ENCODE measurements at places on chromosomes 2 and 18.
A peak's percentile ranks its signal among the peaks of the same experiment; 100 is the strongest.

GRCh38 chr18:57921708-57922107 lies 118.6 kb upstream of the ATP8B1 start:
- no peak for DNase-seq

DNA sequence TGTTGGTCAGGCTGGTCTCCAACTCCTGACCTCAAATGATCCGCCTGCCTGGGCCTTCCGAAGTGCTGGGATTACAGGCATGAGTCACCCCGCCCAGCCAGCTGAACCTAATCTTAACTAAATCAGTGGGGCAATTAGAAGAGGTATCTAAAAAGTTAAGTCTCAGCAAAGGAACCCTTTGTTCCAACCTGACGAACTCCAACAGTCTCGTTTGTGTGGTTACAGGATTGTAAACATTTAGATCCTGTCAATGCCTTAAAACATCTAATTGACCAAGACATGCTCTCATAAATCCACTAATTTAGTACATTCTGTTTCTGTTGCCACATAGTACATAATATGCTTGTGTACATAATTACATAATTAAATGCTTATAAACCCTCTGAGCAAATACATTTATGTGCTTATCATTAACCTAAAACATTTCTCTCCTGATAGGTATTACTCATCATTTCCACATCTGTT lies 31.1 kb upstream of the STK39 start:
- DNase-seq = peak; percentile 27

- DNase-seq = no peak
Measured at GRCh38 chr2:191634791-191635190, 43.1 kb upstream of the NABP1 start.

DNA sequence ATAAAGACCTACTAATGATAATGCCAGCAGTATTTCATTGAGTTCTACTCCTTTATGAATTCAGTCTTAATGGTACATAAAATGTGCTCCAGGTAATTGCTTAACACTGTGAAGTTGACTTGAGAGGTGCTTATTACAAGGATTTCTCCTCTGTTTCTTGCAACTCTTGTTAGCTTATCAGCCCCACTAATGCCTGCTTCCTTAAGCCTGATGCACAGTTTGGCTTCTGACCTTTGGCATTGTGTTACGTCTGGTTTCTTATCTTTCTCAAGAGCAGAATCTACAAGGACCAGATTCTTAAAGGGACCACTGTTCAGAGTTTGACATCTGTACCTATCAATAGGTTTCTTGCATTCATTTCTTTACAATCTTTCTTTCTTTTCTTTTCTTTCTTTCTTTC lies 223.9 kb upstream of the CWC22 start:
- no peak for DNase-seq

GRCh38 chr2:207014424-207014823 lies 75.1 kb downstream of the CPO start:
- no peak for DNase-seq

GRCh38 chr18:3238742-3239141 lies 8.9 kb upstream of the MYL12A start:
- no peak for DNase-seq

- DNase-seq = no peak
Measured at GRCh38 chr18:46411191-46411828, 245.7 kb downstream of the LOXHD1 start.

GRCh38 chr2:69717861-69718273 lies 24.1 kb upstream of the ANXA4 start:
- DNase-seq = no peak

DNA sequence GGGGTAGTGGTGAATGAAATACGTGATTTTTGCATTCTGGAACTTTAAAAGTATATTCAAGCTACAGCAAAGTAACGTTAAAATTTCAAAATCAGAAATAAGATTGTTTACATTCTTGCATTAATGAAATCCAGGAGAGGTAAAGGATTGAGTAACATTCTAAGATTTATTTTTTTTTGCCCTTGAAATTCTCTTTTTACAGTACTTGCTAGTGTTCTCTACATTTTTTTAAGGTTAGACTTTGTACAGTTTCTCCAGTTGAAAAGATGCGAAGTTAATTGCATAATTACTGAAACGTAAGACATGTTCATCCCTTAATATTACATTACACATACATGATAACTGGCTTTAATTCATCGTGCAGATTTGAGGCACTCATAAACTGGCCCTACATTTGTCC lies 74.5 kb downstream of the ACTR3 start:
- DNase-seq = no peak

GRCh38 chr2:209875270-209875669 lies 103.6 kb downstream of the UNC80 start:
- DNase-seq = no peak

DNA sequence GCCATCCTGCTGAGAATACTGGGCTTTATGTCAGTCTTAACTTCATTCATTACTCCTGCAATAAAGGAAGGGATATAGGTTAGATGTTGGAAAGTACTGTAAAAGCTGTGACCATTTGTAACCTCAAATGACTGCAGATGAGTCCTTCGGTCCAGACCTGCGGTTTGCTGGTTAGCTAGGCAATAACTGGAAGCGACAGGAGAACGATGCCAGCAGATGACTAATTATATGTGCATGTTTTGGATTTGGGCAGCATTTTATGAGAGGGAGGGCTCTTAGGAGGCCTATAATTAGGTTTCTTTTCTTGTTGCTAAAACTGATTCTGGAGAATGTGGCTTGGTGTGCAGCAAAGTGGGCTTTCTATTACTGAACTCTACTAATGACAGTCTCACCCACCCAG lies 205.6 kb downstream of the TMEM182 start:
- DNase-seq = peak; percentile 40

DNA sequence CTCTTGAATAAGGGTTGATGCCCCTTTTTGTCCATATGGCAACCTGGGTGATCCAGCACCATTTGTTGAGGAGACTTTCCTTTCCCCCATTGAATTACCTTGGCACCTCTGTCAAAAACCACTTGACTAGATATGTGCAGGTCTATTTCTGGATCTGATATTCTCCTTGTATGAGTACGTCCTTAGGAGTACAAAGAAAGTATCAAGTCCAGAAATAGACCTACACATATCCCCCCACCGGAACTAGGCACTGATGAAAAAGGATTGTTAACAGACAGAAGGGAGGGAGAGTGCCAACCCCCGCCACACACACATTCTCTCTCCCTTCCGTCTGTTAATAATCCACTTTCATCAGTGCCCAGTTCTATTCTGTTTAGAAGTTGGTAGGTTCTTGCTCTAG lies 225.0 kb downstream of the TMEM163 start:
- no peak for DNase-seq

GRCh38 chr2:195959341-195959740 lies 109.3 kb downstream of the DNAH7 start:
- no peak for DNase-seq

- no peak for DNase-seq
Measured at GRCh38 chr2:63840081-63840784, 1.5 kb upstream of the UGP2 start.

- DNase-seq = no peak
Measured at GRCh38 chr2:27689424-27689823, 25.7 kb downstream of the SLC4A1AP start.

DNA sequence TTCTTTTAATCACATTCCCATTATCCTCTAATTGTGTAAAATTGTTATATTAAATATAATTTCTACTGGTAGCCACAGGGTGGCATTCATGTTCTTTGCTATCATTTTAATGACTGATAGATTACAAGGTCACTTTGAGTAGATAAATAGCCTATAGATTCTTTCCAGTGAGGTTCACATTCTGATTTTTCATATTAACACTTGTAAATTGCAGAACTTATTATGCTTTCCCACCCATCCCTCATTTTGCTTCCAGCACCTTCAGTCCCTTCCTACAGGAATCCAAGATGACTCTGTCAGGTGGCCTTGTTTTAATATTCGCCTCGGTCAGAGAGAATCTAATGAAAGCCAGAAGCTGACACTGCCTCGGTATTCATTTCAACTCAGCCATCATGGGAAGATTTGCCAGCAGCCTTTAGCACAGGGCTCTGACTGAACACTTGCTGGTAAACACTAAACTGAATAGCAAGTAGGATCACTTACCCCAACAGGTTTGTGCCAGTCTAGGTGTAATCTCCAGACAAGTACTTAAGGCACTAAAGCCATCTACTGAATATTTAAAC lies 101.2 kb upstream of the FSHR start:
- DNase-seq = no peak

DNA sequence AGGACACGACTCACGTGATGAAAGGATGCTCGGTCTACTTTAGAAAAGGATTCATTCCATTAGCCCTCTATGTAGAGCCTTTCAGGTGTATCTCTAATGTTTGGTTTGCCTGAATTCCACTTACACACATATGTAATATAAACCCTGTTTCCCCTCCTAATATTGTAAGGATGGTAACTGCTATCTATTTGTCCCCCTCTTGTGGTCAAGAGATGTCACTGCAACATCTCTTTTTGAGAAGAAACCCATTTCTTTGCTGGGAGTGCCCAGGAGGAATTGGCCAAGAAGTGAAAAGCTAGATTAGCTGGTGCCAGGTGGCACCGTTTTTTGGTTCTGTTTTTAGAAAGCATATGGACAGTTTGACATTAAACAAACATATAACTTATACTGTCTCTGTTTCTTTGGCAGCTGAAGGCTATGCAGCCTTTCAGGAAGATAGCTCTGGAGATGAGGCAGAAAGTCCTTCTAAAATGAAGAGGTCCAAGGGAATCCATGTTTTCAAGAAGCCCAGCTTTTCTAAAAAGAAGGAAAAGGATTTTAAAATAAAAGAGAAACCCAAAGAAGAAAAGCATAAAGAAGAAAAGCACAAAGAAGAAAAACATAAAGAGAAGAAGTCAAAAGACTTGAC lies 41.2 kb downstream of the RALBP1 start:
- DNase-seq = no peak

DNA sequence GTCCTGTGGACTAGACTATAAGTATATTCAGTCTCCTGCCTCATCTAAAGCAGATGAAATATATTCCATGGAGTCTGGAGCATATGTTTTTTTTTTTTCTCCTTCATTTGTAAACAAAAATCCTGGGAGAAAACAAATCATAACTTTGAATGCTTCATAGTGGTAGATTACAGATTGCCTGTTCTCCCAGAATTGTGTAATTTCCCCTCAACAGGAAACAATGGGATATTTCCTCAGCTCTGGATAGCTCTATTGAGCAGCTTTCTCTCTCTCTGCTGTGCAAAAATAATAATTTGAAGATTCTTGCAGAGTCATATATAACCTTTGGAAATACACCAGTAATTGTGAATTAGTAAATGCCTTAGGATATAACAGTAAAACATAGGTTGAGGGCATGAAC lies 1406.6 kb upstream of the ACVR2A start:
- DNase-seq = no peak

DNA sequence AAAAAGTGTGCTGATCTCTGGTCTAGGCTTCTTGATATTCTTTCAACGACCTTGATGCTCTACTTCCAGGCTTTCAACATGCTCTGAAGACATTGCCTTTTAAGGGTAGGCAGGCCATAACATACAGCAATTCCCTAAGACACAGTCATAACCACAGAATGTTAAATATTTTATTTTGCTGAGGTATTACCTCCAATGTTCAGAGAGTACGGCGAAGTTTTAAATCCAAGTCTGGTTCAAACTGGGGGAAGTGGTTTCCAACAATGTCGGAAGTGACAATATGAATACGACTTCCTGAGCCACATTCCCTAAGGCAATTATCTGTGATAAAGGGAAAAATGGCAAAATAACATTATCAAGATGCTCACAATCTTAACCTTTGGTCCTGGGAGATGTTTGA lies 1077.9 kb upstream of the PIK3C3 start:
- peak; percentile 49 for DNase-seq

GRCh38 chr18:8491516-8491915 lies 117.7 kb upstream of the RAB12 start:
- DNase-seq = no peak

DNA sequence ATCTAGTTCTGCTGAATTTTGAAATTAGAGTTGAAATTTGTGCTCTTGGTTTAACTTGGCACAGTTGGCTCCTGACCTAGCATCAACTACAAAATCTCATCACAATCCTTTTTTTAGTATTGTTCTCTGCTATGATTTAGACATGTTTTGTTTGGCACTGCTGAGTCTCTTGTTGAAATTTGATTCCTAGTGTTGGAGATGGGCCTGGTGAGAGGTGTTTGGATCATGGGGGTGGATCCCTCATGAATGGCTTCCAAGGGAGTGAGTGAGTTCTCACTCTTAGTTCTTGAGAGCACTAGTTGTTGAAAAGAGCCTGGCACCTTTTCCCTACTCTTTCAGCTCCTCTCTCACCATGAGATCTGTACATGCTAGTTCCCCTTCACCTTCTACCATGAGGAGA lies 605.6 kb upstream of the SLC39A10 start:
- no peak for DNase-seq

GRCh38 chr18:74972354-74972753 lies 236.6 kb downstream of the PTGR3 start:
- DNase-seq = no peak

DNA sequence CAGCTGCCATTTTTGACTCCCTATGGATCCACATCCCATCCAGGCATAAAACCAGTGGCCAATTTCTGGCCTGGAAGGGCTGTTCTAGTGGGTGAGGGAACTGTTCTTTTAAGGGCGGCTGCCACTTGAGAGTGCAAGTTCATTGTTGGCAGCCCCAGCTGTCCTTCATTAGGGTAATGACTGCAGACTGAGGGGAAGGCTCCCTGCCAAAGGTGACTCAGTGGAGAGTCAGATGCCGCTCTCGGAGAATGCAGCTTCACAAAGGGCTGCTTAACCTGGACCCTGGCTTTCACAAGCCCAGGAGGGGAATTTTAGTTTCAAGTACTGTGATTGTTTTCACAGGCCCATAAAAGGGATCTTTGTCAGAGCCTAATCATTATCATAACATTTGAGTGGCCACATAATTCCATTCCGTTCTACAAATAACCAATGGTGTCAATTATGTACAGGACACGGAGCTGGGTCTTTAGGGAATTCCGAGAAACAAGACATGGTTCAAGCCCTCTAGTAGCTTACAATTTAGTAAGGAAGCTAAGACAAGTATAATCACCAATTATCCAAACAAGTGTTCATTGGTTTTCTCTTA lies 235.7 kb downstream of the CDCA7 start:
- peak; percentile 87 for DNase-seq

GRCh38 chr2:31335921-31336585 lies 78.5 kb downstream of the XDH start:
- DNase-seq = peak; percentile 30

- no peak for DNase-seq
Measured at GRCh38 chr18:76524477-76524876, 29.4 kb upstream of the ZNF516 start.

- DNase-seq = no peak
Measured at GRCh38 chr2:55601849-55602248, 15.6 kb downstream of the PPP4R3B start.

- DNase-seq = no peak
Measured at GRCh38 chr2:27914041-27914804, 23.7 kb downstream of the BABAM2 start.

- no peak for DNase-seq
Measured at GRCh38 chr18:35549564-35549963, 32.0 kb upstream of the GALNT1 start.
